GDM1 (cell line): ENCODE measurements at places on chromosomes 5 and 9.

GRCh38 chr5:140344683-140345423, 1.6 kb downstream of the HBEGF start:
- no peak for DNase-seq

DNA sequence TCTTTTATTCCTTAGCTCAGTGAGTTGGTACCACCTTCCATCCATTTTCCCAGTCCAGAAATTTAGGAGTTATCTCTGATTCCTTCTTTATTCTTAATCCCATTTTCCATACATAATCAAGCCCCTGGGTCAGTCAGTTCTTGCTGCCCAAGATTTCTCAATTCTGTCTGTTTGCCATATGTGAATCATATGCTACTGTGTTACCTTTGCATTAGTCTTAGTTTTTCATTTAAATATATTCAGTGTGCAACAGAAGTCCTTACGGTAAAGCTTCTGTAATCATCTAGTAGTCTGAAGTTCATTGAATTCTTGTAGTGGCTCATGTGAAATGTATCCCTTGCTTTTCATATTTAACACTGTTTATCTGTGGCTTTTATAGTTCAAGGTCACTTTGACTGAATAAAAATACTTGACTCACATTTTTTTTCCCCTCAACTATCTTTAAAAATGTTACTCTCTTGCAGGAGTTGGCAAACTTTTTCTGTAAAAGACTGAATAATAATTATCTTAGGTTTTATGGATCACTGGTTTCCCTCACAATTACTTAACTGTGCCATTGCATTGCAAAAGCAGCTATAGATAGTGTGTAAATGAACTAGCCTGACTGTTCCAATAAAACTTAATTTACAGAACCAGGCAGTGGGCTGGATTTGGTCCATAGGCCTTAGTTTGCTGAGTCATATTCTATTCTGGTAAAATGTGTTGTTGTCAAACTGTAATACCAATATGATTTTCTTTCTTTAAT, 6.9 kb downstream of the KIAA1958 start:
- DNase-seq = no peak

DNA sequence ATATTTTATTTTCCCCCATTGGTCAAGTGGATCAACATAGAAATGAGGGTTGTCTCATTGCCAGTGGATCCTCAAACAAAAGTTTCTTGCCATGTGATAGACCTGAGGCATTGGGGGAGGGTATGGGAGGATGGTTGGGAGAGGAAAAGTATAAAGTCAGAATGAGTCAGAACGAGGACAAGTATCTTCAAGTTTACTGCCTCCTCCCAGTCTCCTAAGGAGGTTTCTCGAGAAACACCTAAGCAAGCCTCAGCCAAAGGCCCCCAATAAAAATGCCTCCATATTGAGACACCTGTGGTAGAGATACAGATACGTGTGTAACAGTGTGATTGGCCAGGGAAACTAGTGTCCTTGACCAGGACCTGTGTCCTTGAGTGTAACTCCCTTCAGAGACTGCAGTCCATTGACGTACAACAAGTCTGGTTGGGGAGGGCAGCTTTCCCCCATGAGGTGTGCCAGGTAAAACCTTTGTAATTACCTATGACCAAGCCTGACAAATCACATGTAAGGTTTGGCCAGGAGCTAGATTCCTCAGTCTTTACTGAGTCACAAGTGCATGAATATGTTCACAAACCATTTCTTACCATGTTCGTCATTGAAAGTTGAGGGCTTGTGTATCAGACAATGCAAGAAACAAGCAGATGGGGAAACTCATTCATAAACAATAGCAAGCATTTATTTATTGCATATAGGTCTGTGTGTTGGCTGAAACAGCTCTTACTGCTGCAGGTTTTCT, 198.6 kb upstream of the SH3GL2 start:
- no peak for DNase-seq

GRCh38 chr9:124218987-124219461, 38.7 kb upstream of the NEK6 start:
- DNase-seq = no peak

GRCh38 chr9:108511307-108511706, 344.5 kb downstream of the ACTL7B start:
- DNase-seq = no peak

DNA sequence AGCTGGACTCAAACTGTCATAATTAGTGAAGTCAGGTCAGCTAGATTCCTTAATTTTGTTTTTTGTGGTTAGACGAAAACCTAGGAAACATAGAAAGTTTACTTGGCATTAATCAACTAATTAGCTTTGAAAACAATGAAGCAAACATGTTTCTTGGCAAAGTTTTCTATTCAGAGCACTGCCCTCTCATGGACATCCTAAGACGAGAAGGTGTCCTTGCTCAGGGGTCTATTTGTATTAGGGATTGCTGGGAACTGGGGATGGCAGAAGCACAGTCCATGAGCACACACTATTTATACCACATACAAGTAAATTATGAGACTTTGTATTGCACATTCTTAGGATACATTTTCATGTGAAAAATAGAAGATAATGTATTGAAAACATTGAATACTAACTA, 49.7 kb downstream of the POC5 start:
- no peak for DNase-seq

- no peak for DNase-seq
Measured at GRCh38 chr9:126205845-126206498, 120.7 kb upstream of the MVB12B start.

DNA sequence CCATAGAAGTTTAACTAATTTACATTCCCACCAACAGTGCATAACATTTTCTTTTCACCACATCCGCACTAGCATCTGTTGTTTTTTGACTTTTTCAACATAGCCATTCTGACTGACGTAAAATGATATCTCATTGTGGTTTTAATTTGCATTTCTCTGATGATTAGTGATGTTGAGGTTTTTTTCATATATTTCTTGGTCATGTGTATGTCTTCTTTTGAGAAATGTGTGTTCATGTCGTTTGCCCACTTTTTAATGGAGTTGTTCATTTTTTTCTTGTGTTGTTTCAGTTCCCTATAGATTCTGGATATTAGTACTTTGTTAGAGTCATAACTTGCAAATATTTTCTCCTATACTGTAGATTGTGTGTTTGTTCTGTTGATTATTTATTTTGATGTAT, 163.4 kb downstream of the FER start:
- no peak for DNase-seq

DNA sequence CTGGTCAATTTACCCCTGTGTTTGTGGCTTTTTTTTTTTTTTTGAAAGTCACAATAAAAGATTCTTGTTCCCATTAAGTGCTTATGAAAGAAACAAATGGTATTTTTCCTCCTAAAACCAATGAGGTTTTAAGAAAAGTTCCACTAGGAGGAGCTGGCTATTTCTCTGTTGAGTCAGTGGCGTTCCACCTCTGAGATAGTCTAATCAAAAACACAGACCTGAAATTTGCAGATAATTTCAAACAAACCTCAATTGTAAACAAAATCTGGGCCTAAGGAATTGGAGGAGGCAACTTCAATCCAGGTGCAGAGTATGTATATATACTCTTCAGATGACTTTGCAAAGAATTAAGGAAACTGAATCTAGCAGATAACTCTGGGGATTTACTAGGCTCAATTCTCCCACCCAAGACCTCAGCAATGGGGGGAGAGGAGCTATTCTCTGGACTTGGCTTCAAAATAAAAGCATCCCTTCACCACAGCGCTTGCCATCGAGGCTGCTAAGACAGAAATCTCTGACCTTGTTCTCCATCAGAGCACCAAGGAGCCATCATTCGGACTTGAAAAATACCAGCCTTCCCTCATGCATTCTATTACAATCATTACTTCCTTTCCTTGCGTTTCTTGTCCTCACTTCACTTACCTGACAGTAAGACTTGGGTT, 52.4 kb downstream of the FANCC start:
- DNase-seq = no peak

DNA sequence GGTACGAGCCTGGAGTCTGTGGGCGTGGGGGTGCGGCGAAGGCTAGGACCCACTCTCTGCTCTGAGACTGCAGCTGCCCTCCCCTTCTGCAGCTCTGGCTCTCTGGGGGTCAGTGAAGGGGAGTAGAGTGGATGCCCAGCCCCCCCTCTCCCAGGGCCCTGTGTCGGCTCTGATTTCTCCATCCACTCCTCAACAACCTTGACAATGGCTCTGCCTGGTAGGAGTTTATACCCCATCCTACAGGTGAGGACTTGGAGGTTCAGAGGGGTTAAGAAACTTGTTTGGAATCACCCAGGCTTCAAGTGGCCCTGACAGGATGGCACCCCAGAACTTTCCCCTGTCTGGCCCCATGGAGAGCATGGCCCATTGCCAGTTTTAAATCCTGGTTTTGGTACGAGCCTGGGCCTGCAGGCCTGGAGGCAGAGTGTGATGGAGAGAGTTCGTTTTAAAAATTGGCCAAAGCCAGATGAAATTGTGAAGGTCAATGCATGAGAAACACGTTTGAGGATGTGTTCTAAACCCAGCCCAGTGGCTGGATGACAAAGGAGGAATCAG, 22.3 kb downstream of the NCS1 start:
- no peak for DNase-seq

DNA sequence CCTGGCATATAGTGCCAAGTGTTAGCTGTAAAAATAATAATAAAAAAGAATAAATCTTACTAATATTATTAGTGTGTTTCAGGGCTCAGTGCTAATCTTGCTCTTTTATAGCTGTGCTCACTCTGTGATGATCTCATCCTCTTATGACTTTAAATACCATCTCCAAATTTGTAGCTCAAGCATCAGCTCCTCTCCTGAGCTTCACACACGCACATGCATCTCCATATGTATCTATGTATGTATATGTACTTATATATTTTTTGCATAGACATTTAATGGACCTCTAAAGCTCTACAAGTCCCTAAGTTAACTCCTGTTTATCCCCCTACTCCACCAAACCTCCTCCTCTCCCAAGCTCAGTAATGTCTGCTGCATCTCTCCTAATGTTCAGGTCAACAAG, 170.8 kb upstream of the NR3C1 start:
- DNase-seq = no peak

- no peak for DNase-seq
Measured at GRCh38 chr9:109139851-109140250, 20.1 kb upstream of the TMEM245 start.
